ENCODE measurements at places on chromosomes 13 and 19. TPM values are rescaled to one million over a fixed set of nuclear protein-coding genes. Genes with fewer than 3 reads are reported as not detected.

GRCh38 chr13:79491715-79492114 is 10.8 kb downstream of the NDFIP2 start:
- no peak for DNase-seq

DNA sequence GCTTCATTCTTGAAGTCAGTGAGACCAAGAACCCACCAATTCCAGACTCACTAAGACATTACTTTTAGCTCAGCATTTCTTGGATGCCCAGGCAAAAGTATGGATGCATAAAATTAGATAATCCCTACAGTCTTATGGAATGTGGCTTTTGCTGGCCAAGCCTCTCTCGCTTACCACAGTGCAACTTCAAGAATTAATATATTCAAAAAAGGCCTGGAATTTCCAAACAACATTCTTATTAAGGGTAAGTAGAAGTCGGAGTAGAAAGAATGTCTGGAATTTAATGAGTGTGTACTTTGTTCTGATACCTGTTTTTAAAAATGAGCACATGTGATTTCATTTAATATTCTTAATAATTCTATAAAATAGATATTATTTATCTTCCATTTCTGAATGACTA is 302.4 kb upstream of the TMTC4 start:
- no peak for DNase-seq

DNA sequence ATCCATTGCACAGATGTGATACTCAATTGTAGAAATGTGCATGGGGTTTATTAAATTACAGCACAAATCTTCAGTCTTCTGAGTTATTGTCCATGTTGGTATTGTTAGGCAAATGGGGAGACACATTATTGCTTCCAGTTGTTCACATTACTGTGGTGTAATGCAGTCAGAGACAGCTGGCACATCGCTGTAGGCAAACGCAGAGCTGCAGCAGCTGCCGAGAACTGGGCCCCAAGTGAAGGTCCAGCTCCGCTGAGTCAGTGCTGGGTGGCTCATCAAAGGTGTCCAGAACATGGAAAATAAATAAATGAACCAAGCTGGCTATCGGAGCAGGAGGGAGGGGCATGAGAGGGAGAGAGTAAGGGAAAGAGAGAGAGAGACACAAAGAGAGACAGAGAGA is 299.1 kb upstream of the OBI1 start:
- peak; percentile 16 for DNase-seq

The IRS2 gene
- 0.40 TPM for total RNA-seq

The KLK13 gene
- not detected for total RNA-seq

DNA sequence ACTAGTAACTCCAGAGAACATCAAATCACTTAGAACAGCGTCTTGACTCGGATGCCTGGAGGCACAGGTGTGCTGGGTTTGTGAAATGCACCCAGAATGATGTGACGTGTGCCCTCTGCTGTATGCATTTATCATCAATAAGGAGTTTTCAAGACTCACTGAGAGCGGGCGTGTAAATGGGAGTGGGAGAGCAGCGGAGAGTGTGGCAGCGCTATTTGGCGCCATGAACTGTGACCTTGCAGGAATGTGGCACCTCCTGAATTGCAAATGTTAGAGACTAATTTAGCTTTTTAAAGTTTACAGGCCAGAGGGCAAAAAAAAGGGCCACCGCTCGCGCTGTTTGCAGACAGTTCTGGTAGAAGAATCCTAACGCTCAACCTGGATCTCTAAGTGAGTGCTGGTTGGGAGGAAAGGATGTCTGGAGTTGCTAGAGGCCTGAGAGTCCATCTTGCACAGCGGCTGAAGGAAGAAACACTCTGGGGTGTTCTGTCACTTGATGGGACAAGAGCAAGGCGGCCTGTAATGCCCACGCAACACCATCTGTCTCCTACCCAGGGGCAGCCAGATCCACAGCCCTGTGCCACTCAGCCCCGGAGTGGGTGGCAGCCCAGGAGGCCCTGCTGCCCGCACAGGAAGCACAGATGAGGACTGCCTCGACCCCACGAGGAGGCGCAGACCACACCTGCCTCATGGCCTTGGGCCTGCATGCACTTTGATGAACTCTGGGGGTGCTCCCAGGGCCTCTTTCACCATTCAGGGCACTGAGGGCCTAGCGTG is 19.7 kb downstream of the RANBP3 start:
- no peak for DNase-seq

- no peak for DNase-seq
These were observed 511.9 kb upstream of the HTR2A start for GRCh38 chr13:47408546-47409319.

The LGALS4 gene
- total RNA-seq = not detected

The NLRP4 gene
- total RNA-seq = 0.80 TPM

The P2RY11 gene
- total RNA-seq = 3.6 TPM

GRCh38 chr13:75196147-75196837 is 285.7 kb downstream of the TBC1D4 start:
- no peak for DNase-seq

- no peak for DNase-seq
These were observed 17.3 kb downstream of the DIAPH3 start for GRCh38 chr13:60146471-60146870.

DNA sequence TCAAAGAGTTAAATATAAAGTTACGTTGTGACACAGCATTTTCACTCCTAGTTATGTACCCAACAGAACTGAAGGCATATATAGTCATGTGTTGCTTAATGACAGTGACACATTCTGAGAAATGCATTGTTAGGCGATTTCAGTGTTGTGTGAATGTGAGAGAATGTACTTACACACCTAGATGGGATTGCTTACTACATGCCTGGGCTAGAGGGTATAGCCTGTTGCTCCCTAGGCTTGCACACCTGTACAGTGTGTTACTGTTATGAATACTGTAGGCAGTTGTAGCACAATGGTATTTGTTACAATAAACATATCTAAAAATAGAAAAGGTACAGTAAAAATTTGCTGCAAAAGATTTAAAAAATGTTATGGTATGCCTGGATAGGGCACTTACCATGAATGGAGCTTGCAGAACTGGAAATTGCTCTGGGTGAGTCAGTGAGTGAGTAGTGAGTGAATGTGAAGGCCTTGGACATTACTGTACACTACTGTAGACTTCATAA is 89.2 kb downstream of the DHRS12 start:
- no peak for DNase-seq

GRCh38 chr13:59472134-59472533 is 691.6 kb downstream of the DIAPH3 start:
- no peak for DNase-seq

The KANK3 gene
- total RNA-seq = 0.40 TPM

GRCh38 chr13:25490236-25490635 is 118.5 kb downstream of the ATP8A2 start:
- no peak for DNase-seq

DNA sequence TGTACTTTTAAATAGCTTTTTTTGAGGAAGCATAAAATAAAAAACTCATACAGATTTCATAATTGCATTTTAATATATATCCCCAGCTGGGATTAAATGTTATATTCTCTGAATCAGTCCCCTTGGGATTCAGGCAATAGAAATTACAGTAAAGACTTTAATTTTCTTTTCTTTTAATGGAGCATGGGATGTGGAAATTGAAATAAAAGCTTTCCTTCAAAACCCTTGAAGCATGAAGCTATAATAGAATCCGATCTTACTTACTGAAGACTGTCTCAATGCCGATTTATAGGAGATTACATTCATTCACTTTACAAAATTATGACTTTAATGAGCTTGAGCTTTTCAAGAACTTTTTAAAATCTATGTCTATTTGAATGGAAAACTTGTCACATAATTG is 243.4 kb downstream of the SPRY2 start:
- no peak for DNase-seq

The OR7D2 gene
- total RNA-seq = not detected

DNA sequence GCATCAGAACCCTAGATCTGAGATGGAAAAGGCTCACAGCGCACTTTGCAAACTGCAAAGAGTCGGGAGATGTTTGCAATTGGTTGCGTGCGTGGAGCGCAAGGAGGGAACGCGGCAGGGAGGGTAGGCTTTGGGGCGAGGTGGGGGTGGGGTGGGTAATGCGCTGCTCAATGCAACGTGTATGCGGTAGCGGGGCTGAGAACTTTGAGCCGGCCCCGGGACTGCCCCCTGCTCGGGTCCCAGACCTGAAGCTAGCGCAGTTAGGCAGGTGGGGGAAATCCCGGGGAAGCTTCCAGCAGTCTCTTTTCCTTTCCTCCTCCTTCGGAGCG is 971 bp downstream of the FOSB start:
- no peak for DNase-seq

DNA sequence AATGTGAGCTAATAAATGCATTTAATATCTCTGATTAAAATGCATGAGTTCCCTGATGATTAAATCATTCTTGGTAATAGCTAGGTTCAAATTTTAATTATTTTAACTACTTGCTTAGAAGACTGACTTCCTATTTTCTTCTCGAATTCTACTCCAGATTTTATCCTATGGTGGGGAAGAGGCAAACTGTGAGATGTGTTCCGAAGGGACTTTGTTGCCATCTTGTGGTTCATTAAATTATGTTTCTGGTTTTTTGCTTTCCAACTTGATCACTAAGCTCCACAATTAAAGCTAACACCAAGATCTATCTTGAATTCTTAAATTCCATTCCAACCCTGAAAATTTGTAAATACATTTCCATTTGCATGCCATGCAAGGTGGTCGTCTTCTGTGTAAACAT is 538.4 kb upstream of the PCDH20 start:
- no peak for DNase-seq

GRCh38 chr19:3618811-3619630 is 7.6 kb downstream of the CACTIN start:
- DNase-seq = no peak

The ELOF1 gene
- total RNA-seq = 79.0 TPM

GRCh38 chr13:44389876-44390275 is 16.3 kb downstream of the SERP2 start:
- DNase-seq = no peak

Measured in Daoy (cell line).